SK-N-SH (cell line): ENCODE measurements at places on chromosomes 4 and X.
A peak's percentile ranks its signal among the peaks of the same experiment; 100 is the strongest.

- H3K27ac ChIP-seq: peak overlapping the region; percentile 18; the same call in 1 of the 2 replicates
- peaks cover 20% of the 10 kb centered on the region; the same call in 1 of the 2 replicates for H3K4me1 ChIP-seq
- H3K36me3 ChIP-seq: peaks cover 14% of the 10 kb centered on the region
- no peak for DNase-seq
- no peaks in the 10 kb centered on the region for H3K27me3 ChIP-seq
Observed at GRCh38 chr4:128830906-128831503, 21.5 kb downstream of the JADE1 start.

DNA sequence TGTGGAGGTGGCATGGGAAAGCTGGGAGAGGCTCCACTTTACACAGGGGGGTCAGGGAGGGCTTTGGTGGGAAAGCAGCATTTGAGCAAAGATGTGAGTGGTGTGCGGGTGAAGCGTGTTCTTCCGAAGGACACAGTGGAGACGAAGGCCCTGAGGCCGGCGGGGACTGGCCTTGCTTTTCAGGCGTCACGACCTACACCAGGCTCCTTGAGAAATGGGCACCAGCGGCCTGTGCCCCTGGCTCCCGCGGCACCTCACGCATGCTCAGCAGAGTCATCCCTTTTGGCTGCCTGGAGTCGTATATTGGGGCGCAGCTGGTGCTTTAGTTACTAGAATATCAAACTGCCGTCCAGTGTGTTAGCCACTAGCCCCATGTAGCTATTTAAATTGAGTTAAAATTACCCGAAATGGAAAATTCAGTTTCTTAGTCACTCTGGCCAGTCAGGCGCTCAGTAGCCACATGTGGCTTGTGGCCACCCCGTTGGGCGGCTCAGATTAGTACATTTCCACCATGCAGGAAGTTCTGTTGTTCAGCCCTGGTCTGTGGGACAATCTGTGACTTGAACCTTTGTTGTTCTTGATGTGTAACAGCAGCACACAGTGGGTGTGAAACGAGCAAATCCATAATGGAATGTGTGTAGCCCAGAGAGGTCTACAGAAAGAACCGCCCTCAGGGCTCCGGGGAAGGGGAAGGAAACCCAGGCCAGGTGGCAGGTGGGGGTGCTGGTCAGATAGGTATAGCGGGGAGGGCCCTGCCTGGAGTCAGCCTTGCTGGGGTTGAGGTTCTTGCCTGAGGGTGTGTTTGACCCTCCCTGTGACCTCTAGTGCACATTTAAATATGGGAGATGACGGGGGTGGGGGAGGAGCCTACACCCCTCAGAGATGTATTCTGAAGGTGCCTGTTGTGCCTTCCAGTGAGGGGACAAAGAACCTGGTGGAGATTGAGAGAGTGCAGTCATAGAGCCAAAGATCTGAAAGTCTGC is 30.4 kb downstream of the TBC1D14 start:
- no peak overlapping the region for H3K27ac ChIP-seq
- H3K4me1 ChIP-seq: peaks cover 20% of the 10 kb centered on the region
- H3K36me3 ChIP-seq: no peaks in the 10 kb centered on the region
- no peak for DNase-seq

- no peak overlapping the region for H3K27ac ChIP-seq
- peaks cover 8% of the 10 kb centered on the region for H3K36me3 ChIP-seq
- no peak for DNase-seq
- no peaks in the 10 kb centered on the region; the same call in 1 of the 2 replicates for H3K4me1 ChIP-seq
Observed at GRCh38 chr4:52617336-52618020, 41.6 kb downstream of the USP46 start.

DNA sequence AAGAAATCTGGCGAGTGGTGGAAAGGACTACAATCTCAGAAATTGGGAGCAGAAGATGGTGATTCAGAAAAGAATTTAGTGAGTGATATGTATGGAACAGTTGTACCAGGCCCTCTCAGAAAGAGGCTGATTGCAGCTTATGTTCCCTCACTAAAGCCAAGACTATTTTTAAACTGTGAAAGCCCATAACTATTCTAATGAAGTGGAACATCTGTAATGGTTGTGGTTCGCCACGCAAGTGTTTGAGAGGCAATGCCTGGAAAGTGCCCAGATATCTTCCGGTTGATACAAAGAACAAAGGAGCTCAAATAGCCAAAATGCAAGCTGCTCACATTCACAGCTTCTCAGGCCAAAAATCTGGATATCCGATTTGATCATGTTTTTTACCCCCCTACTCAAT is 1250.7 kb downstream of the RAPGEF2 start:
- H3K27ac ChIP-seq: no peak overlapping the region
- H3K4me3 ChIP-seq: no peak overlapping the region

- DNase-seq: no peak
- peak overlapping the region; percentile 78 for H3K27ac ChIP-seq
- no peaks in the 10 kb centered on the region for H3K4me1 ChIP-seq
- H3K4me3 ChIP-seq: no peak overlapping the region
Observed at GRCh38 chrX:19804151-19804550, 83.2 kb downstream of the SH3KBP1 start.

DNA sequence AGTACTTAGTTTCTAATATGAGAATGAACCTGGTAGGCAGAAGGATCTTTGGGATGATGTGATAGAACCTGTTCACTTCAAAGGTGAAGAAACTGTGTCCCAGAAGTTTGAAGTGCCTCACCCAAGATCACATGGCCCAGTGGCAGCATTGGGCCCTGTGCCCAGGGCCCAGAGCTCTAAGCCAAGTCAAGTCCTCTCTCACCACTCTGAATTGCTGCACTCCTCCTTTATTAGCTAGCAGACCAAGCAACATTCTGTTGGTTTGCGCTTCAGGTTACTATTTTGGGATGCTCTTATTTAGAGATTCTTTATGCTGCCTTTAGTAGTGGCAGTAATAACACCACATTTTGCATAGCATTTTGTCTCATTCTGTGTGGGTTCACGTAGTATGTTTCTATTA is 82.7 kb downstream of the PARM1 start:
- no peaks in the 10 kb centered on the region for H3K4me1 ChIP-seq
- no peaks in the 10 kb centered on the region for H3K36me3 ChIP-seq

GRCh38 chrX:131068945-131069719 is 11.0 kb downstream of the ARHGAP36 start:
- no peaks in the 10 kb centered on the region; the same call in 1 of the 2 replicates for H3K4me1 ChIP-seq
- DNase-seq: peak; percentile 82
- H3K36me3 ChIP-seq: no peaks in the 10 kb centered on the region
- no peak overlapping the region; the same call in 1 of the 2 replicates for H3K27ac ChIP-seq
- no peak overlapping the region for H3K4me3 ChIP-seq

- H3K4me1 ChIP-seq: peaks cover 4% of the 10 kb centered on the region
- no peak overlapping the region for H3K27ac ChIP-seq
- DNase-seq: no peak
- peaks cover 16% of the 10 kb centered on the region; the same call in 1 of the 2 replicates for H3K27me3 ChIP-seq
- H3K4me3 ChIP-seq: no peak overlapping the region
Observed at GRCh38 chrX:130114141-130114588, 3.9 kb upstream of the ELF4 start.

DNA sequence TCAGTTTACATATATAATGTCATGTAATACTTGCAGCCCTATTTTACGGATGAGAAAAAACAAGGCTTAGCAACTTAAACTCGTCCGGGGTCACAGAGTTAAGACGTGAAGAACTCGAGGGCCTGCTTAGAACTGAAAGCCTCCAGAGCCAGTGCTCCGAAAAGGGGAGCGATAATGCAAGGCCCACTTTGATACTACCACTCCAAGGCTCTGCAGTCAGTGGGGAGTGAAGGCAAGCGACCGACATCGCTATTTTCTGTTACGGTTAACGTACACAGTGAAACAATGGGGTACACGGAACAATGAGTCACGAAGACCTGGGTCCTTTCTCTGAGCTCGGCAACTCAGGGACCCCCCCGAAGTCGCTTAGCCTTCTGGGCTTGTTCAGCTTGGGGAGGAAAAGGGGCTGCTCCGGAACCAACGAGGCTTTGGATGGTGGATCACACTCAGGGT is 965 bp downstream of the PPA2 start:
- no peaks in the 10 kb centered on the region for H3K27me3 ChIP-seq
- peak overlapping the region; percentile 90 for H3K4me3 ChIP-seq
- H3K27ac ChIP-seq: peak overlapping the region; percentile 96
- peaks cover 5% of the 10 kb centered on the region for H3K36me3 ChIP-seq
- peaks cover 20% of the 10 kb centered on the region for H3K4me1 ChIP-seq

GRCh38 chr4:13445841-13446790 is 38.0 kb downstream of the RAB28 start:
- no peaks in the 10 kb centered on the region for H3K27me3 ChIP-seq
- DNase-seq: no peak
- no peak overlapping the region for H3K27ac ChIP-seq
- no peak overlapping the region for H3K4me3 ChIP-seq
- no peaks in the 10 kb centered on the region for H3K36me3 ChIP-seq

GRCh38 chr4:139918591-139918990 is 235.4 kb downstream of the MAML3 start:
- no peak overlapping the region for H3K4me3 ChIP-seq
- peak overlapping the region; percentile 90 for H3K27ac ChIP-seq
- H3K4me1 ChIP-seq: peaks cover 44% of the 10 kb centered on the region
- no peaks in the 10 kb centered on the region for H3K36me3 ChIP-seq

GRCh38 chr4:7631288-7632014 is 196.7 kb upstream of the PSAPL1 start:
- no peak overlapping the region; the same call in 1 of the 2 replicates for H3K4me3 ChIP-seq

- H3K27ac ChIP-seq: no peak overlapping the region
- H3K4me3 ChIP-seq: no peak overlapping the region
- peaks cover 24% of the 10 kb centered on the region for H3K27me3 ChIP-seq
- H3K36me3 ChIP-seq: no peaks in the 10 kb centered on the region
Observed at GRCh38 chrX:2566055-2566454, 65.3 kb upstream of the DHRSX start.

DNA sequence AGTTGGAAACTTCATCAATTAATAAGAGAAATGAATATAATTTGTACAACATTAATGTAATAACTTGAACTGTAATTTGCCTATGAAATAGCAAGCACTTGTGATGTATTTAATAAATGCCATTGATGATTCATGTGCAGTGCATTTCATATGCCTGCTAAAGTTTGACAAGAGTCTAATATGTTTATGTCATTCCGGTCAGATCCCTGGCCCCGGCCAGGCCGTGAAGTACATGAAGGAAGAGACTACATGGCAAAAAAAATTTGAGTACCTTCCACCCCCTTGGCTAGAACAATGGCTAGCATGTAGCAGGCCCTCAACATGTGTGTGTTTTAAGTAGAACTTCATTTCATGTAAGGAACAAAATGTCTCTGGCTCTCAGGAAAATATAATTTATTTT is 161.3 kb downstream of the ATP10D start:
- no peak overlapping the region for H3K27ac ChIP-seq
- no peaks in the 10 kb centered on the region for H3K36me3 ChIP-seq

DNA sequence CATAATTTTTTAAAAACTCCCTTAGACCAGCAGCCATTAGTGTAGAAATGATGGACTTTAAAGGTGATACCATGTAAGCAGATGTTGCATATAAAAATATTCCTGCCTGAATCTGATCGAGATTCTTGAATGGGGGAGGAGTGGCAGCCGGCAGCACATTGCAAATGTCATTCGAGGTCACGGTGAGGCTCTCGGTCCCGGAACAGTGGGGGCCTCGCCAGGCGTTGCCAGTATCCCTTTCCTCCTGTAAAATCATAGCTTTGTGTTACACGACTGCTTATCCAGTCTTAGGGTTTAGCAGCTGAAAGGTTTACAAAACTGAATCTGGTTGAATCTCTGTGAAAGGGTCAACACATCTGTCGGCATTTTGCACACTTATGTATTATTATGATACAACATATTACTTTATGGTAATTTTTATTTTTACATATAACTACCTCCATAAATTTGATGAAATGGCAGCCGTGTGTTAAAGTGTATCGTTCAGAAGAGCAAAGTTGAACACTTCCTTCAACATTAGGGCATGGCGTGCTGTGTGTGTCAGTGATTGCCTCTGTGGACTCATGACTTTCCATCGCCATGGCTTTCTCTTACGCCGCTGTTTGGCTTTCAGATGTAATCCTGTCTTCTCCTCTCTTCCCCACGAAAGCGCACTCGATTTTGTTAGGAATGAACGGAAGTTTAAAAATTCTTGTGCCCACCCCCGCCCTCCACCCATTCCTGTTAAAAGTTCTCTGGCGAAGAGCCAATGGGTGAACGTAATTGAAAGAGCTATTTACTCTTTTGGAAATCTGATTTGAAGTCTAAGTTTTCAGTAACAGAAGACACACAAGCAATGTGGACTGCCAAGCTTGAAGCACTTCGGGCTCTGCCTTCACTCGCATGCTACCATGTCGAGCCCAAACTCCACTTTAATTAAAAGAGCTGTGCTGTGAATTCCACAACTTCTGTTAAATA is 114.8 kb downstream of the STOX2 start:
- DNase-seq: no peak
- no peaks in the 10 kb centered on the region for H3K27me3 ChIP-seq
- no peaks in the 10 kb centered on the region for H3K4me1 ChIP-seq
- peaks cover 2% of the 10 kb centered on the region; the same call in 1 of the 2 replicates for H3K36me3 ChIP-seq

DNA sequence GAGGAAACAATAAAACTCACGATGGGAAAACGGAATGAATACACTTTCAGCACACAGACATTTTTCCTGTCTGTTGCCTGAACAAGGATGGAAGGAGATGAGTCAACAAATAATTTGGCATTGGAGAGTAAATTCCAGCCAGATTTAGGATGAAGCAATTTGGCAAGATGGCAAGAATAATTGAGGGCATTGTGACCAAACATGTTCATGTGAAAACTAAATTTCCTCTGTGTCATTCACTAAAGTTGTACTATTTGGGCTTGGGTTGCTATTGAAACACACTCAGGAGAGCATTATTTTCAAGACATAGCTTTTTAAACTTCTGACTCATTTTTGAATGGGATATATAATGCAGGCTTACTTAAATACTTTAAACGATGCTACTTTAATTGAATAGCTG is 1614.4 kb downstream of the PCDH19 start:
- H3K4me3 ChIP-seq: no peak overlapping the region
- H3K27ac ChIP-seq: no peak overlapping the region
- DNase-seq: no peak

GRCh38 chr4:141425124-141425523 is 204.4 kb downstream of the ZNF330 start:
- H3K4me3 ChIP-seq: no peak overlapping the region
- DNase-seq: no peak
- H3K27ac ChIP-seq: no peak overlapping the region

DNA sequence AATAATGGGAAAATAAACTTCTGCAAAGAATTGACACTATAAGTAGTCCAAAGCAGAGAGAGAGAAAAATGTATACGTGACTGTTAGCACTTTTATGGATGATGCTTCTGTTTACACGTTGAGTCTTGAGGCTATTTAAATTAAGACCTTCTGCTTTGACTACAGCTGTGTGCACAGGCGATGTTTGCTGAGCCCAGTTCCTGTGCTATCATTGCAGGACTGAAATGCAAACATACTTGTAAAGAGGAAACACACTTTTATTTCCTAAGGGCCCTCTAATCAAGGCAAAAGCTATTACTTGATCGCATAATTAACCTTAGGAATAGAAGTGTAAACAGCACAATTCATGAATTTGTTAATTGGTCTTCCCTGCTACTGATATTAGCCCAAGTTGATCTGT is 226.9 kb downstream of the FBXW7 start:
- H3K4me3 ChIP-seq: no peak overlapping the region
- H3K27ac ChIP-seq: no peak overlapping the region
- no peaks in the 10 kb centered on the region for H3K27me3 ChIP-seq
- no peaks in the 10 kb centered on the region for H3K4me1 ChIP-seq
